ENCODE measurements at places on chromosomes 2 and 18.

GRCh38 chr2:102049756-102050443, 58.1 kb downstream of the IL1R2 start:
- DNase-seq: peak; percentile 74

DNA sequence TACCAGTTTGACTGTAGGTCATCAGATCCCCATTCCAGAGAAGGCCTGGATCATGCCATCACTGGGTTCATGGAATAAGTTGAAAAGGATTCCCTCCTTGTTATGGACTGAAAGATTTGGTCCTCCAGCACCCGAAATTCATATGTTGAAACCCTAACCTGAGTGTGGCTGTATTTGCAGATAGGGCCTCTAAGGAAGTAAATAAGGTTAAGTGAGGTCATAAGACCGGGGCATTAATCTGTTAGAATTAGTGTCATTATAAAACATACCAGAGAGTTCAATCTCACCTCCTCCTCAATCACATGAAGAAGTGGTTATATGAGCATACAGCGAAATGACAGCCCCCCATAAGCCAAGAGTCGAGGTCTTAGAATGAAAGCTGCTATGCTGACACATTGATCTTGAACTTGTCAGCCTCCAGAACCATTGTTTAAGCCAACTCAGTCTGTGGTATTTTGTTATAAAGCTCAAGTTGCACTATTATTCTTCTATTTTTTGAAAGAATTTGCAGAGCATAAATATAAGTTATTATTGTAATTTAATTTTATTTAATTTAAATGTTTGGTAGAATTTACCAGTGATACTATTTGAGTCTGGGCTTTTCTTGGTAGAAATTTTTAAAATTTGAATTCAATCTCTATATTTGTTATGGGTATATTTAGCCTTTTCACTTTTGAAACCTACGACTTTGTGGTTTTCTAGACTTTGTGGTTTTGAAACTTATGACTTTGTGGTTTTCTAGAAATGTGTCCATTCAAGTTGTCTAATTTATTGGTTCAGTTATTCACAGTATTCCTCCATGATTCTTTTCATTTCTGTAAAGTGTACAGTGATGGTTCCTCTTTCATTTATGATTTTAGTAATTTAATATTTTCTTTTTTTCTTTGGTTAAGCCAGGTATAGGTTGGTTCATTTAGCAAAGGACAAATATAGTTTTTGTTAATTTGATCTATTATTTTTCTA, 1206.7 kb upstream of the CDH2 start:
- no peak for DNase-seq

- no peak for DNase-seq
These were observed 78.5 kb downstream of the ACSL3 start for GRCh38 chr2:222939208-222939856.

- no peak for DNase-seq
These were observed 79.0 kb downstream of the PIGN start for GRCh38 chr18:62107881-62108280.

DNA sequence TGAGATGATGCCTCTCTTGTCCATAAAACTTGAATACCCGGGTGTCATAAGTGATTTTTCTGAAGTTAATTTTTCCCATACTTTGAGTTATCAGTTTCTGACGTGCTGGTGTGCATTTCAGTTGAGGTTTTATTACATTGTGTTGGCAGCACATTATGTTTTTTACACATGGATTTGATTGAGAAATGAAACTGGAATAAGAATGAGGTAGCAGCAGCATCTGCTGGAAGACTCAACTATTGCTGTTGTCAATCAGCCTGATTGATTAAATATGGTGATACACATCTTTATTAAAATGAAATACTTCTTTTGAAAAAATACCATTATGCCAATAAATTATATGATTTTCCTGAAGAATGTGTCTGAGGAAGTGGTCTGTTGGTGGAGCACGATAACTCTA, 60.5 kb downstream of the INSIG2 start:
- DNase-seq: no peak

DNA sequence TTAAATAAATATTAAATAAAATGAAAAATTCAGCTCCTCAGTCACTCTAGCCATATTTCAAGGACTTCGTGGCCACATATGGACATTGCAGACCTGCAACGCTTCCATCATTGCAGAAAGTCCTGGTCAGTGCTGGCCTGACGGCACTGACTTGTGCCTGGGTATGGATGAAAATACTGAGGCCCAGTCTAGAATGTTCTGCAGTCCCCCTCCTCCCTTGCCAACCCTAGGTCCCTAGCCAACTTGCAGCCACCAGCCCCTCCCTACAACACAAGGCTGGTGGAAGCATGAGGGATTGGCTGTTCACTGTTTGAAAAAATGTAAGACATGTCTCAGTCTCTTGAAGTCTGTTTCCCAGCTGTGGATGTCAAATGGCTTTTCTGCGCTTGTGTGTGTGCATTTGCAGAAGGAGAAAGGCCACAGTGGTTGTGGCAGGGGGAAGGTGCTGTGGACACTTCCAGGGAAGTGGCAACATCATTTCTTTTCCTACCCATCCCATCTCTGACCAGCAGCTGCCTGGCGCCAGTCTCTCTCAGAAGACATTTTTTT, 9.9 kb downstream of the IGFBP5 start:
- no peak for DNase-seq

- no peak for DNase-seq
These were observed 126.4 kb upstream of the DLX2 start for GRCh38 chr2:172229125-172229524.

DNA sequence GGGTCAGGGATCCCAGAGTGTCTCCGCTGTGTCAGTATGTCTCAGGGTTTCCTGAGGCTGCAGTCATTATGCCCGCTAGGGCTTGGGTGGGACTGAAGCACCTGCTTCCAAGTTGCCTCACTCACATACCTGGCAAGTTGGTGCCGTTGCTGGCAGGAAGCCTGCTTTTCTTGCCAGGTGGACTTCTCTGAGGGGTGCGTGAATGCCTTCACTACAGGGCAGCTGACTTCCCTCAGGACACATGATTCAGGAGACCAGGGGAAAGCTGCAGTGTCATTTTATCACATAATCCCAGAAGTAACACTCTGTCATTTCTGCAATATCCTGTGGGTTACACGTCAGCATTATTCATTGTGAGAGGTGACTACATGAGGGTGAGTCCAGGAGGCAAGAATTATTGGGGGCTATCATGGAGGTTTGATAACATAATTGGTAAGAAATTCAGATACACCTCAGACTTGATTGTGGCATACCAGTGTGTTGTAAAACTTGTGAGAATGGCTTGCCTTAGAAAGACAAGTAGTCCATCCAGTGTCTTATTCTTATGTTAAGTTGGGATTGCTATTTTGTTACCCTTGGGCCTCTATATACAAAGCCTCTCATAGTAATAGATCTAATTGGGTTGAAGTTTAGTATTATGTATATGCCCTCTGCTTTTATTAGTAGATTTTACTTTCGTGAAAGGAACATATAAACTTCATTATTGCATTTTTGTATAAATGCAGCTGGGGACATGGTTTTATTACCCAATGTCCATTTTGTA, 44.1 kb downstream of the NEDD4L start:
- DNase-seq: no peak

GRCh38 chr2:150997702-150998440, 263.8 kb downstream of the RBM43 start:
- peak; percentile 24 for DNase-seq

DNA sequence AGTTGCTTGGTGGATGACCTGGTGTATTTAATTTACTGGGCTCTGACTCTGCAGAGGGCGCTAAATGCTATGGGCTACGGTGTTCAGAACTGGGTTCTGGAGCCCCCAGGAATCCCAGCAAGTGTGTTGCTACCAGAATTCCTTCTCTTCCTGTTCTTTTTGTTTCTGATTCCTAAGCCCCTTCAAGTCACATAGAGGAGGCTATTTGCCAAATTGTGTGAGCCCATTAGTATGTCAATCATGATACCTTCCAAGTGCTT, 358.2 kb upstream of the SPRED2 start:
- DNase-seq: no peak

DNA sequence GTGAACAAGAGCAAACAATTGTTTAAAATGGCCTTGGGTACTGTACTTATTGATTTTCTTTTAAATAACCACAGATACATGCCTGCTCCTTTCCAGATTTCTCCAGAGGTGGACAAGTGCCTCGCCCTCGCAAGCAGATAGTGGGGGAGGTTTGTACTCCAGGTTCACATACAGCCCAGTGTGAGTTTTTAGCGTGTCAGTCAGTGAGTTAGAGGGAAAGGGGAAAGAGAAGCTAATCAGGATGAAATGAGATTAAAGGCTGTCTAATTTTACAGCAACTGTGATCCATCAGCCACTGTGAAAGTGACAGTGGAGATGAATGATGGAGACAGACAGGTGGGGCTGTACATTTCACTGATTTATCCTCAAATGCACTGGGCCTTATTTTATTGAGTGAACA, 74.7 kb downstream of the KLHL14 start:
- no peak for DNase-seq

GRCh38 chr2:123532994-123533393, 492.1 kb upstream of the CNTNAP5 start:
- DNase-seq: no peak

DNA sequence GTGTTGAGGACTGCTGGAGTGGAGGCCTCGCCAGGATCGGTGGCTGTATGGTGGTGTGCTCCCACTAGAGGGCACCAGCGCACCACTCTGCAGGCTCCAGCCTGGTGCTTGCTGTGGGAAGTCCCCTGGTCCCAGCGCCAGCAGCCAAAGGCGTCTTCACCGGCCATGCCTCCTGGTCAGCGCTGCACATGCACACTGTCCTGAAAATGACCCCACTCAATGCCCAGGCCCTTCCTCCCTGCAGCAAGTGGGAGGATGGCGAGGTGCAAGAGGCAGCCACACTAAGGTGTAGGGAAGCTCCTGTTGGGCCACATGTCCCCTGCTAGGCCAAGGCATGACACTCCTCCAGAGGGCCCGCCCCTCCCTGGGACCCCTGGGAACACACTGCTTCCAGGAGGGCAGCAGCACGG, 136.5 kb downstream of the CTIF start:
- peak; percentile 92 for DNase-seq

DNA sequence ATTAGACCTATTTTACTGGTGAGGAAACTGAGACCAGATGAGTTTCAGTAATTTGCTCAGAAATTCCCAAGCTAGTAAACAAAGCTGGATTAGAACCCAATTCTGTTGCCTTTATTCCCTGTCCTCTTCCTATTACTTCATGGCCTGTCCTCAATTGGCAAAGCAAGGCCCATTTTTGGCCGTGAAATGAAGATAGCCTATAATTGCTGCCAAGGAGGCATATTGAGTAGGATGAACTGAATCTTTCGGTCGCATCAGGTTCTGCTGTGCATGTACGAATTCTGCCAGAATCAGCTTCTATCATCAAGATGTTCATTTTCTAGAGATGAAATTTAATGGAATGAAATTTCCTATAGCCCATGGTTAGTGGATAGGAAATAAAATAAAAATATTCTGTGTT, 1485.2 kb upstream of the PIK3C3 start:
- no peak for DNase-seq

- DNase-seq: no peak
These were observed 11.9 kb downstream of the GAL3ST2 start for GRCh38 chr2:241788572-241788971.

- DNase-seq: no peak
These were observed 3.0 kb downstream of the BUB1 start for GRCh38 chr2:110674620-110675555.

GRCh38 chr18:63191413-63191812, 128.2 kb downstream of the BCL2 start:
- no peak for DNase-seq

- peak; percentile 83 for DNase-seq
These were observed 133.9 kb downstream of the ZNF532 start for GRCh38 chr18:58998401-58999203.

GRCh38 chr18:55419947-55420664, 167.9 kb downstream of the TCF4 start:
- peak; percentile 41 for DNase-seq

DNA sequence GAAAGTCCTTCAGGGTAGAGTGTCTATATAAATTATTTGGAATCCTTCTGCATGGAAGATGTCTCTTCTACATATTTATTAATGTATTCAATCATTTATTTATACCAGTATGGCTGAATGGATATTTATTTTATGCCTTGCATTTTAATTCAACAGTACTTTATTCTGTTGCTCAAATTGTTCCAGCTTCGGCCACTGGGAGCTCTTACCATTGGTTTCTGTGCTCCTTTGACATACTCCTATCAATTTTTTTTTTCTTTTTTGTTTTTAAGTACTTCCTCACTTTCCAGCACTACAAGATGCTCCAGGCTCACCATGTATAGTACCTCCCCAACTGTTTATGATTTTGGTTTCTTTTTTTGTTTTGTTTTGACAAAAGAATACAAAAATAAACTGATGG, 39.4 kb upstream of the WIPF1 start:
- no peak for DNase-seq
